ENCODE measurements at places on chromosomes 4 and X. TPM values are rescaled to one million over a fixed set of nuclear protein-coding genes. Genes with fewer than 3 reads are reported as not detected.

BMPR1B gene
- 1.3 TPM for total RNA-seq

SAGE1 gene
- not detected for total RNA-seq

CYP4V2 gene
- 62.8 TPM for total RNA-seq

TRIM75 gene
- not detected for total RNA-seq

ODAPH gene
- not detected for total RNA-seq

TLR1 gene
- total RNA-seq: 12.2 TPM

STOX2 gene
- total RNA-seq: 15.0 TPM

PDE6B gene
- total RNA-seq: 0.26 TPM

HOPX gene
- 1.6 TPM for total RNA-seq

RPL34 gene
- 804 TPM for total RNA-seq

ARX gene
- total RNA-seq: 1.0 TPM

CLIC2 gene
- total RNA-seq: 5.4 TPM

UGT8 gene
- 8.3 TPM for total RNA-seq

CASP3 gene
- 6.5 TPM for total RNA-seq

GNRHR gene
- not detected for total RNA-seq

ABCG2 gene
- 0.66 TPM for total RNA-seq

JCHAIN gene
- total RNA-seq: 13.2 TPM

PCDH11X gene
- total RNA-seq: under 0.01 TPM

TRO gene
- 24.1 TPM for total RNA-seq

SYTL4 gene
- 21.3 TPM for total RNA-seq
